ENCODE measurements at places on chromosomes 16 and 17.

DNA sequence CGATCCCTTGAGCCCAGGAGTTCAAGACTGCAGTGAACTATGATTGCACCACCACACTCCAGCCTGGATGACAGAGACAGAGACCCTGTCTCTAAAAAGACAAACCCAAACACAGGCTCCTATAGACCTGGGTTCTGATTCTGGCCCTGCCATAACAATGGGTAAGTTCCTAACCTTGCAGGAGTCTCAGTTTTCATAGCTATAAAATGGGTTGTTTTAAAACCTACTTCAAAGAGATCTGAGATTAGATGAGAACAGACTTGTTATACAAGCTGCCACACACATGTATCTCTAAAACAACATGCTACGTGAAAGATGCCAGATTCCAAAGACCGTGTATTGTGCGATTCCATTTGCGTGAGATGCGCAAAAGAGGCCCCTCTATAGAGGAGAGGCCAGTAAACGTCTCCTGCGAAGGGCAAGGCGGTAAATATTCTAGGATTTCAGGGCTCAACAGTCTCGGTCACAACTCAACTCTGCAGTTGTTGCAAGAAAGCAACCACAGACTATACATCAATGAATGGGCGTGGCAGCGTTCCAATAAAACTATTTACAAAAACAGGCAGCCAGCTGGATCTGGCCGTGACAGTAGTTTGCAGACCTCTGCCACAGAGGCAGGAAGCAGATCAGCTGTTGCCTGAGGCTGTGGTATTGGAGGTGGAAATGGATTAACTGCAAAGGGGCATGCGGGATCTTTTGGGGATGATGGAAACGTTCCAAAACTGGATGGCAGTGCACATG, 5.9 kb downstream of the CORO7 start:
- DNase-seq = peak; percentile 68

DNA sequence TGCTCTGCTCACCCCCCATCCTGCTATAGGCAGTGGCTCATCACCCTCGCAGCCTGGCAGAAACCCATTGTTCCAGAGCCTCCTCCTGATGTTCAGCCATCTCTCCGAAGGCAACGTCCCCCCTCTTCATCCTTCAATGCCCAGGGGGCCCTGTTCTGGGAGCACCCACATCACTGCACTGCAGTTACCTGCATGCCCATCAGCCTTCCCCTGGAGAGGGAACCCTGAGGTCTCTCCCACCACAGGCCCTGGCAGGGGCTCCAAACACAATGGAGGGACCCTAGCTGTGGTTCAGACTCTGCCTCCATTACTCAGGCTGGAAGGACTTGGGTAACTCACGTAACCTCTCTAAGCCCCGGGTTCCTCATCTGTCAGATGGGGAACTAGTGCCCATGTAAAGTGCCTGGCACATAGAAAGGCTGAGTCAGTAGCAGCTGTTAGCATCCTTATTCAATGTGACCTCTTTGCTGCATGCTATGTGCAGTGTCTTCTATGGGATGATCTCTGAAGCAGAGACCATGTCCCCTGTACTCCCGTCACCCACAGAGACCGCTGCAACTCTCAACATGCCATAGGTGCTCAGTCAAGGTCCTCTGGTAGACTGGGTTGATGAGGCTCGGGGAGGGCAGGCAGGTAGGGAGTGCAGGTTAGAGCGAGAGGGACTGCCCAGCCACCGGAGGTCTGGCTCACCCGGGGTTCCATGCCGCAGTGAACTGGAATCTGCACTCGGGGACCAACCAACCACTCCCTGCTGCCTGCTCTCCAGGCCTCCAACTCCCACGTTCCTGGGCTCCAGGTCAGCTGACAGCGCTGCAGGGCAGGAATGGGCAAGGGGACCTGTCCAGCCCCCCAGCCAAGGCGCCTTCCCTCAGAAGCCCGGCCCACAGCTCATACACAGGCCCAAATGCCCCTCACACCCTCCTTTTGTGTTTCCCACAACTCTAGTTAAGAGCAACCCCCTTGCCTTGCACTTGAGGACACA, 233.2 kb downstream of the ZNF423 start:
- no peak for DNase-seq

DNA sequence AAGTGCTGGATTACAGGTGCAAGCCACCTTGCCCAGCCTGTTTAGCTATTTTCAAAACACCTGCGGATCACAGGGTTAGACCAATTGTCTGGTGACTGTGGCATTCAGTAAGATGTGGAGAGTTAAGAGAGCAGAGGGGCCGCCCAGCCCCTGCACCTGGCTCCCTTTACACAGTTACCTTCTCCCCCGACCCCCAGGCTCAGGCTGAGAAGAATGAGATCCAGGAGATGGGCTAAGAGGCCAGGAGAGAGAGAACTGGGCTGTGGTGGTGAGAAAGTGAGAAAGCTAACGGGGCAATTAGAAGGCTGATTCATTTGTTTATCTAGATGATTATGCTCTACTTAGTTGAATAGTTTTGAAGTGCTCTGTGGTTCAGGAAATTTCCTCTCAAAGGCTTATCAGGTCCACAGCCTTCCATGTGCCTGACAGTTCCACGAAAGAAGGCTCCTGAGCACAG, 67.8 kb upstream of the AXIN2 start:
- DNase-seq = no peak

- no peak for DNase-seq
These were observed 17.8 kb upstream of the SLC35B1 start for GRCh38 chr17:49725452-49726130.

- no peak for DNase-seq
These were observed 24.6 kb upstream of the GUCY2D start for GRCh38 chr17:7977805-7978204.

GRCh38 chr16:20899071-20899470, 1.1 kb downstream of the DCUN1D3 start:
- no peak for DNase-seq

GRCh38 chr16:87836844-87837581, 32.3 kb downstream of the SLC7A5 start:
- peak; percentile 36 for DNase-seq

- DNase-seq = no peak
These were observed 119.9 kb downstream of the BANP start for GRCh38 chr16:88070989-88071625.

DNA sequence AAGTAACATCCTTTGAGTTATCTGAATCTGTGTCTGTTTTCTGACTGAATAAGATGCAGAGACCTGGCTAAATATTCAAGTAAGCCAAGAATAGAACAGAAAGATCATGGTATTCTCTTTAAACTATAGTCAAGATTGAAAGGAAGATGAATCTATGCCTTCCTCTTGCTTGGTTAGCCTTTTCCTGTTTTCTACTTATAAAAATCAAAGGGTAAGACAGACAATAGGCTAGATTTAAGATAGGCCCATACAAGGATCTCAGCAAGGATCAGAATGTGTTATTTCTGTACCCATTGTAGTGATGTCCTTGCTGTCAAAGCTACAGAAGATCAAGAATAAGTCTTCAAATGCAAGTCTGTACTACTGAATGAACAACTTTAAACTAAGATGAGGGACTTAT, 7.0 kb upstream of the CDR2 start:
- DNase-seq = no peak

DNA sequence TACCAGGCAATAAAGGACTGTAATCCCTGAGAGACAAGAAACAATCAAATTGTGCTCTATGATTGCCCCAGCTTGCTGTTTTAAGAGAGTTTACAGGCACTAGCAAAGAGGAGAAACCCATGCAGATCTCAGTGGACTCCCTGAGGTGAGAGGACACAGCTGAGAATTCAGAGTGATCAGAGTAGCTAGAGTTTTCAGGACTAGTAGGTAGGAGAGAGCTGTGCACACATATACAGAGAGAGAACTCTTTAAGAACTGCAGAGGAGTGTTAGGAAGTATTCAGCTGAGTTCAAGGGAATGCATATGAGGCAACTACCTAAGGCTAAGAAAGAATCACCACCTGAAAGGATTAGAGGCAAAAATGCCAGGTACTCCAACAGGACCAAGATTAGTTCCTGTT, 904.8 kb downstream of the CDH8 start:
- DNase-seq = no peak

DNA sequence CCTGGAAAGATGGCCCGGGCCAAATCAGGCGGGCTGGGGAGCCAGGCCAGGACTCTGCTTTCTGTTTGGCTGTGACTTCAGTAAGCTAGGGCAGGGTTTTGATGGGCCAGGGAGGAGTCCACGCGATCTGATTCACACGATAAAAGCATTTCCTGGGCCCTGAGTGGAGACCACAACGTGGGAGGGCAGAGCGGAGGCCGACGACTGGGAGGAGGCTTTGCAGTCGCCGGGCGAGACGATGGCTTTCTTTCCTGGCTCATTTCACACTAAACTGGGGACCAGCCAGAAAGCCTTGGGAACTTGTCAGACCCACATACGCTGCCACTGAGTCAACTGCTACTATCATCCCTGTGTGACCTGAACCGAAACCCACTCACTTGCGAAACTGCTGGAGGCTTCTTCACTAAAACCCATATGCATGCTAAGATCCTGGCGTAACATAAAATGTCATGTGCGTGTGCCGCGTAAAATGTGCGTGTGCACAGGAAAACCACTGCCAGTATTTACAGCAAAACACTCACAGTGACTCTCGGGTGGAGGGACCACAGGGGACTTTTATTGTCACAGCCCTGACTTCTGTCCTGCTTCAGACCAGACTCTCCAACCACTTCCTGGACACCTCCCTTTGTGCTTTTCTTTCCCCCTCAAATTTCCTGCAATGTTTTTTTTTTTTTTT, 14.2 kb upstream of the RHBDF2 start:
- peak; percentile 66 for DNase-seq

GRCh38 chr17:40621578-40621977, 26.0 kb downstream of the SMARCE1 start:
- DNase-seq = no peak

GRCh38 chr16:89426736-89427530, 63.4 kb downstream of the ANKRD11 start:
- DNase-seq = no peak

GRCh38 chr16:64615630-64616280, 506.1 kb downstream of the CDH11 start:
- DNase-seq = no peak

DNA sequence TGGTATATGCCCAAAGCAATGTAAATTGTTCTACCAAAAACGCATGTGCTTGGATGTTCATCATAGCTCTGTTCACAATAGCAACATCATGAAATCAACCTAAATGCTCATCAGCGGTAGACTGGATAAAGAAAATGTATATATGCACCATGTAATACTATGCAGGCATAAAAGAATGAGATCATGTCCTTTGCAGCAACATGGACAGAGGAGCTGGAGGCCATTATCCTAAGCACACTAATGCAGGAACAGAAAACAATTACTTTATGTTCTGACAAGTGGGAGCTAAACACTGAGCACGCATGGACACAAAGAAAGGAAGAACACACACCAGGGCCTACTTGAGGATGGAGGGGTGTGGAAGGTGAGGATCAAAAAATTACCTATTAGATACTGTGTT, 33.7 kb downstream of the TANC2 start:
- DNase-seq = no peak

DNA sequence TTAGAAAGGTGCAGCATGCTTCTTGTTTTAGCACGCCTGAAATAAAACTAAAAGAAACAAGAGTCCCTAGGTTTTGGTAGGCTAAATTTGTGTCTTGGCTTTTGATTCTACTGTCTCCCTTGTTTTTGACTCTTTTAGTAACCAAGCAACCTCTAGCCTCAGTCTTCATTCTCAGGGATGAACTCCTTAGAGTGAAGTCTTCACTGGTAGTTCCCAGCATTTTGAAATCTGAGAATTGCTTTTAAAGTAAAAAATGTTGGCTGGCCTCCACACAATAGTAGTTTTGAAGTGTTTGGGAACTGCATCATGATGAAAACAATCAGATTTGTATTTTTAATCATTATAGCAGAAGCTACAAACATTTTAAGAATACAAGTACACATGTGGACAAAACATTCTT, 6.1 kb upstream of the CDR2 start:
- no peak for DNase-seq

GRCh38 chr16:68396481-68396880, 51.8 kb downstream of the SMPD3 start:
- DNase-seq = peak; percentile 41

GRCh38 chr17:79707931-79708891, 22.5 kb upstream of the ENPP7 start:
- DNase-seq = peak; percentile 33

DNA sequence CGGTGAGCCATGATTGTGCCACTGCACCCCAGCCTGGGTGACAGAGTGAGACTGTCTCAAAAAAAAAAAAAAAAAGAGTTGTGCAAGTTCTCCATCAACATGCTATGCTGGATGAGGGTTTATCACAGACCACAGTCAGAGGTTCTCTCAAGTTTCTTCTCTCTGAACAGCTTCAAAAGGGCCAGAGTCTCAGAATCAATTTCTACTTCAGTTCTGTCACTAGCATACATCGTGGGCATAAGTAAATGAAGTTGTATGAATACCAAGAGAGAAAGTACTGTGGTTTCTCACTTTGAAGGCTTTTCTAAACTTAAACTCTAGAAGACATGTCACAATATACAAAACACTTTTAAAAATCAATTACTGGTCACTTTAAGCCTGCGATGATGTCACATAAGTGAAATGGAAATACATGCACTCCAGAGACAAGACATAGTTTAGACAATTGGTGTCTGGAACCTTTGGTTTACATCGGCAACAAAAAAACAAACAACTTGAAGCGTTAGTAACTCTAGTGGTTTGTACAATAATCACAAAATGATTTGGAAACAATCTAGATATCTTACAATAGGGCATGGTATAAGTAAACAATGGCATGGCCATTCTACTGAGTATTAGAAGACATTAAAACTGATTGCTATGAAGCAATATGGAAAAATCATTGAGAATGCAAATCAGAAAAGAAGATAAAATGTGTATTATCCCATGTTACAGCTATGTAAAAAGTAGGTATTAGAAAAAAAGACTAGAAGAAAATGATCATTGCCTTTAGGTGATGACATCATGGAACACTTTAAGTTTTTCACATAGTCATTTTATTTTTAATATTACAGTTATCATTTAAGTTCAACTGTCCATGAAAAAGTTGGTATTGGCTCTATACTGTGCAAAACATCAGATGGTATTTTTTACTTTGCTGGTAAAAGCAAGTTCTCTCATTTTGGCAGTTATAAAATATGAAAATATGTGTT, 232.3 kb downstream of the ZFHX3 start:
- DNase-seq = no peak

GRCh38 chr17:12110906-12111305, 90.2 kb downstream of the MAP2K4 start:
- DNase-seq = no peak

DNA sequence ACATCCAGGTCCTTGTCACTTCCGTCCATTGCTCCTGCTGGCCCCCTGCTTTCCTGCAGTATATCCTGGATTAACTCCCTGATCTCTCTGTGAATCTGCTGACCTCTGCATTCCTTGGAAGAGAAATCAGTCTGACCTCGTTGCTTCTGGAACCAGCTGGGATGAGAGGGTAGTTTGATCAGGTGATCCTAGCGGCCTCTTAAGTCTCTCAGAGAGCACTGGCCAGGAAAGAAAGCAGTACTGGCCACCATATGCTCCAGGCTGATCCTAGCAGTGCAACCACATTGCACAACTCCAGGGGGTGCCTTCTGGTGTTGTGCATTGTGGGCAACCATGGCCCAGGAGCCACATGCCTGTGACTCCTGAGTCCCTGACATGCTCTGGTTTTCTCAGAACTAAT, 79.2 kb downstream of the ARHGAP23 start:
- no peak for DNase-seq

GRCh38 chr17:57349541-57350247, 93.4 kb downstream of the MSI2 start:
- no peak for DNase-seq
